Astrocyte (in vitro differentiated cells and primary cell): ENCODE measurements at places on chromosomes 6 and 20. TPM values are rescaled to one million over a fixed set of nuclear protein-coding genes. Genes with fewer than 3 reads are reported as not detected.

Gene WFDC12
- not detected in 2 replicates for total RNA-seq

Gene LAMA2
- total RNA-seq = 1.7 and 1.8 TPM in 2 replicates

Gene GMPR
- 1.6 and 2.0 TPM in 2 replicates for total RNA-seq

Gene OPRM1
- total RNA-seq = not detected in 2 replicates

Gene ECT2L
- not detected in 2 replicates for total RNA-seq

Gene FNDC1
- 6.3 and 8.6 TPM in 2 replicates for total RNA-seq

Gene C20orf144
- 0.16 TPM in 1 of 2 replicates, not detected in the other for total RNA-seq

Gene RSPO3
- 2.6 and 4.5 TPM in 2 replicates for total RNA-seq

Gene PSMB9
- total RNA-seq = 34.1 and 42.8 TPM in 2 replicates

Gene B3GAT2
- not detected in 2 replicates for total RNA-seq

Gene CCN6
- not detected in 2 replicates for total RNA-seq

DNA sequence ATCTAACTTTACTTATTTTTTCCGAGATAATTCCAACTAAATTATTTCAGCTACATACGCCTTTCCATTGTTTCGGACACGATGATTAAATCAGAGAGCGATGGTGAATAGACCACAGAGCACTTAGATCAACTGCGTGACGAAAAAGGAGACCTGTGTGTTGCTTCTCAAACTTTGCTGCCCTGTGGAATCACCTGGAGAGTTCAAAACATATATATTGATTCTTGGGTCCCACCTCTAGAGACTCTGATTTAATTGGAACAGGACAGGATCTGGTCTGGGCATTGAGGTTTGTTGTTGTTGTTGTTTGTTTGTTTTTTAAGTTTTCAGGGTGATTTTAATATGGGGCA is 401 bp upstream of the TNFRSF21 start:
- no peaks in the 10 kb centered on the region for H3K36me3 ChIP-seq
- H3K27ac ChIP-seq = no peak overlapping the region
- H3K4me3 ChIP-seq = no peak overlapping the region
- no peak for DNase-seq
- H3K4me1 ChIP-seq = peaks cover 18% of the 10 kb centered on the region
- no peaks in the 10 kb centered on the region for H3K27me3 ChIP-seq

DNA sequence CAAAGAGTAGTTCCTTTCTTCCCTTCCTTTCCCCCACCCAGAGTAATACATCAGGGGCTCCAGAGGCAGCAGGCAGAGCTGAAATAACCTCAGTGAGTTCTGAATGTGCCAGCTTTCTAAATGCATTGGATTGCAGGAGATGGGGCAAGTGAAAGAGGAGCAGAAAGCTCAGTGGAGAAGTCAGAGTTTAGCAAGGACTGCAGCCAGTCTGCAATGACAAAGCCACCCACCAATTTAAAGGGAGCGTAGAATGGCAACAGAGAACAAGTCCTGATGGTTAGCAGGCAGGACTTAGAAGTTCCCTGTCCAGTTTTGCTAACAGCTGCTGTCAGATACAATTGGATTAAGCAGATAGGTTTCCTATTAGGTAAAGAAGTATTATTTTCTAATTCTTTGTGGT is 203.4 kb upstream of the RIN2 start:
- no peaks in the 10 kb centered on the region for H3K27me3 ChIP-seq
- DNase-seq = no peak
- H3K4me1 ChIP-seq = no peaks in the 10 kb centered on the region
- H3K4me3 ChIP-seq = no peak overlapping the region
- H3K27ac ChIP-seq = no peak overlapping the region
- no peaks in the 10 kb centered on the region for H3K36me3 ChIP-seq

- no peak overlapping the region for H3K27ac ChIP-seq
- DNase-seq = no peak
- H3K4me3 ChIP-seq = no peak overlapping the region
- no peaks in the 10 kb centered on the region for H3K36me3 ChIP-seq
These were observed 50.2 kb downstream of the INSM1 start for GRCh38 chr20:20417876-20418676.

GRCh38 chr20:43843096-43843964 is 71.3 kb upstream of the TOX2 start:
- no peaks in the 10 kb centered on the region for H3K36me3 ChIP-seq
- peak; percentile 80 for DNase-seq
- H3K27me3 ChIP-seq = no peaks in the 10 kb centered on the region
- H3K27ac ChIP-seq = peak overlapping the region; percentile 29

GRCh38 chr6:70045413-70045812 is 179.1 kb downstream of the COL19A1 start:
- H3K36me3 ChIP-seq = no peaks in the 10 kb centered on the region
- H3K27me3 ChIP-seq = no peaks in the 10 kb centered on the region
- H3K27ac ChIP-seq = no peak overlapping the region
- no peak for DNase-seq
- H3K4me3 ChIP-seq = no peak overlapping the region
- H3K4me1 ChIP-seq = no peaks in the 10 kb centered on the region

DNA sequence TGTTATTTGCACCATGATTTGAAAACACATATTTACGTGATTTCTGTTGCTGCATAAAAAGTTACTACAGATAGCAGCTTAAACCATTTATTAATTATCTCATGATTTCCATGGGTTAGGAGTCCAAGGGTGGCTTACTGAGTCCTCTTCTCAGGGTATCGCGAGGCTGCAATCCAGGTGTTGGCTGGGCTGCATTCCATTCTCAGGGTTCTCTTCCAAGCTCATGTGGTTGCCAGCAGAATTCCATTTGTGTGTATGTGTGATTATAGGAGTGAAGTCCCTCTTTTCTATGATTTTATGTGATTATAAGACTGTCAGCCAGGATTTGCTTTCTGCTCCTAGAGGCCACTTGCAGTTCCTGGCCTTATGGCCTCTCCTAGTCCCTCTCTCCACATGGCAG is 135.1 kb downstream of the FAM83B start:
- H3K27ac ChIP-seq = peak overlapping the region; percentile 5
- H3K4me1 ChIP-seq = no peaks in the 10 kb centered on the region
- no peaks in the 10 kb centered on the region for H3K36me3 ChIP-seq

DNA sequence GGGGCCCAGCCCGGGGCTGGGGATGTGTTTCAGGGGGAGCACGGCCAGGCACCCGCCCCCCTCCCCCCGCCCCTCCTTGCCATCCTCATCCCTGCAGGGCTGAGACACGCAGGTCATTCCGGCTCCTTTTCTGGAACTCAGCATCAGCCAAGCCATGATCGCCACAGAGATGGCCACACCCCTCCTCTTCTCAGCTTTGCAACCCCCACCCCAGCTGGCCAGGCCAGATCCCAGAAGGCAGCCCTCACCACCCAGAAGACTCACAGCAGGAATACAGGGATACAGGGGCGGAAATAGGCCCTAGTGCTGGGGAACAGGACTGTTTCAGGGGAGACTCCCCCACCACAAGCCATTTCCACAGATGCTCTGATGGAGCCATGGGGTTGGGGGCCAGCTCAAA is 33.5 kb downstream of the YTHDF1 start:
- DNase-seq = no peak
- H3K4me3 ChIP-seq = no peak overlapping the region
- no peaks in the 10 kb centered on the region for H3K36me3 ChIP-seq
- H3K4me1 ChIP-seq = no peaks in the 10 kb centered on the region

DNA sequence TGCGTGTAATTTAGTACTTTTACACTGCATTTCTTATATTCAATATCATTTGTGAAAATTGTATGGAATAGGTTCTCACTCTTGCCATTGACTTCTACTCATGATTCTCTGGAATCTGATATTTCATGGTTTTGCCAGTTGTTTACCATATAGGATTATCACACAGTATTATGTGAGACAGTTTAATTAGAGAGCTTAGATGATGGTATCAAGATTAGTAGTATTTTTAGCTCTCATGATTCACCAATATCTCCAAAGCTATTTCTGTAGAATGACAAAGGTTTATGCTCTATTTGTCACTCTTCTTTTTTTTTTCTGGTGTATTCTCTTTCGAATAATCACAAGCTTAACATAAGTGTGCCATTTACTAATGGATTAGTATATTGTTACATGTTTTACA is 45.9 kb downstream of the EPHA7 start:
- no peaks in the 10 kb centered on the region for H3K36me3 ChIP-seq
- DNase-seq = no peak
- no peaks in the 10 kb centered on the region for H3K4me1 ChIP-seq
- H3K27me3 ChIP-seq = no peaks in the 10 kb centered on the region
- no peak overlapping the region for H3K27ac ChIP-seq

- H3K27me3 ChIP-seq = no peaks in the 10 kb centered on the region
- no peak overlapping the region for H3K4me3 ChIP-seq
- DNase-seq = no peak
- no peak overlapping the region for H3K27ac ChIP-seq
- no peaks in the 10 kb centered on the region for H3K4me1 ChIP-seq
- H3K36me3 ChIP-seq = no peaks in the 10 kb centered on the region
These were observed 1293.3 kb downstream of the EPHA7 start for GRCh38 chr6:92126088-92126487.

DNA sequence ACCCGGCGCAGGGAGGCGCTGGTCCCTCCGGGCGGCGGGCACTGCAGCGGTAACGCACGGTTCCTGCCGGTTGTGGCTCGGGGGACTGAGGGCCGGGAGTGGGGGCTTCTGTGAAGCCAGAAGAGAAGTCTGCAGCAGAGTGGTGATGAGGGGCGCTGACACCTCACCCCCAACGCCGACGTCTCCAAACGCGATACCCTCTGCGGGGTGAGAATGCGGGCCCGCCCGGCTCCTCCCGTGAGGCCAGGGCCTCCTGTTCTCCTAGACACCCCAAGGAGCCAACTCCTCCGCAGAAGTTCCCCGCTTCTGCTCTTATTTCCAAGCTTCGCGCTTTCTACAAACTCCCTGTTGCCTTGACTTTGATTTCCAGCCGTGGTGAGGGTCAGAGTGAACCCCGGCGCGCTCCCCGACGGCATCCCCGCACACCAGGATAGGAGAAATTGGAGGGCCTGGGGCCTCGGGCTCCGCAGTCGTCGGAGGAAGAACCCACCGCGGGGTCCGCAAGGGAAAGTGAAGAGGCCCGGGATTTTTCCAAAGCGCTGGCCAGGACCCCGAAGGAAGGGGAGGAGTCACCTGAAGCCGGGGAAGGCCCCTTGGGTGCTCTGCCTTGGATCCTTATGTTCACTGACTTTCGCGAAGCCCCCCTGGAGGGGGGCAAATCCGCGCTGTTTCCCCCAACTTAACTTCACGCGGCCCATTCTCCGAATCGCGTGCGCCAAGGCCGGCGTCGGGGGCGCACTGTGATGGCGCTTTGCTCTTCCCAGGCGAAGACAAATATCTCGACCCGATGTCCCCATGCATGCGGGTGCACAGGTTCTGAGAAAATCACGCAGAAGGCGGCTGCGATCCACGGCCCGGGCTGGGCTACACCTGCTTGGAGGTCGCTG is 3.1 kb upstream of the INSM1 start:
- H3K27me3 ChIP-seq = peaks cover 64% of the 10 kb centered on the region
- H3K27ac ChIP-seq = no peak overlapping the region
- no peaks in the 10 kb centered on the region for H3K36me3 ChIP-seq

DNA sequence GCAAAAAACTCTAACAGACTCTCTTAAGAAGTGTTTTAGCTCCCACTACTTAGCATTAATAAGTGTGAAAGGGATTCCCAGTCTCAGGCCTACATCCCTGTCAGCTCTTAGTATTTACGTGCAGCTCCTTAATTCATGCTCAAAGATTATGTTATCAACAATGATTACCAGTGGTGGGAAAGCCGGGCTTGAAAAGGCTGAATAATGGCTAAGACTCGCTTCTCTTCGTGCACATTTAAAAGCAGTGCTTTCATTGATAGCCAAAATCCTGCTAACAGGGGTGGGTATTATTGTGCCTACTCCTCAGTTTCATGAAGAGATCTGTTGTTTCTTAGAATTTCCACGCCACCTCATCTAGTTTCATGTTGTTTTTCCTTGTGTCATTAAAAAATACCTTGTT is 518.8 kb downstream of the GRIK2 start:
- DNase-seq = no peak
- H3K27ac ChIP-seq = no peak overlapping the region
- H3K36me3 ChIP-seq = no peaks in the 10 kb centered on the region

DNA sequence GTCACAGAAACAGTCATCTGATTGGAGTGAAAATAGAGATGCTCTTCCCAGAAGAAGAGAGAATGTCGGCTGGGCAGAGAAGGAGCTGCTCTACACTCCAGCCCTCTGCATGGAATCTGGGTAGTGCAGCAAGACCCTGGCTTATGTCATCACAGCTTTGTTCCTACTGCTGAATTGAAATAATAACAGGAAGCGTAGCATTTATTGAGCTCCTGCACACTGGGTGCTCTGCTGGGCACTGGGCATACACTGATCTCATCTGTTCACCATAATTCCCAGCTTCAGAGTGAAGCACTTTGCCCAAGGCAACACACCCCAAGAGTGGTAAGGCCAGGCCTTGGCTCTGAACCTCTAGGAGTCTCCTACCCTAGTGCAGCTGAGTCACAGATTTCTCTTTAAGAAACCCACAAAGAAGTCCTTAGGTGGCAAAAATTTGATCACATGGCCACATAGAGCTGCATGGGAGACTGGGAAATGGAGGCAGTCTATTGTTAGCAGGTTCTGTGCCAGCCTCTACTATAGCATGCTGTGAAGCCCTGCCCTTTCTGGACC is 3.9 kb upstream of the SDCBP2 start:
- peaks cover 12% of the 10 kb centered on the region for H3K4me1 ChIP-seq
- H3K36me3 ChIP-seq = no peaks in the 10 kb centered on the region
- H3K27ac ChIP-seq = no peak overlapping the region
- no peak overlapping the region for H3K4me3 ChIP-seq

DNA sequence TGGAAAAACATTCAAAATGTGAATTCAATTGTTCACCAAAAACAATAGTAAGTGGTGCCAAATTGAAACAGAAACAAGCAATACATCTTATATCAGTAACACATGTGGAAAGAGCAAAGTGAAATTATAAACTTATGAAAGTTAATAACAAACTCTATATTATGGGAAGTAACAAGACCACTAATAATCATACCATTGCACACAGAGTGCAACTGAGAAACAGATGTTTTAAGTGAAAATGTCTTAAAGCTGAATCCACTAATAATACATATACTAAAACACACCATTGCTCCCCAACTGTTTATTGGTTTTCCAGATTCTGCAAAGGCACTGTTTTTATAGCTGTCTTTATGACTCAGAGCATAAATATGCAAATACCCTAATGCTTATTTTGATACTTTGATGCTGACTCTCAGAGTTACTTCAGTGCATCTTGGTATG is 292.3 kb downstream of the RFPL4B start:
- peaks cover 8% of the 10 kb centered on the region for H3K4me1 ChIP-seq
- H3K4me3 ChIP-seq = no peak overlapping the region
- H3K27me3 ChIP-seq = no peaks in the 10 kb centered on the region
- no peak overlapping the region for H3K27ac ChIP-seq
- DNase-seq = peak; percentile 69

- DNase-seq = no peak
- no peak overlapping the region for H3K4me3 ChIP-seq
- no peaks in the 10 kb centered on the region for H3K36me3 ChIP-seq
- H3K4me1 ChIP-seq = peaks cover 10% of the 10 kb centered on the region
These were observed 4.3 kb downstream of the KCNQ5 start for GRCh38 chr6:72626126-72626525.
